NCI-H345 (cell line): ENCODE measurements at places on chromosomes 4 and X.
A peak's percentile ranks its signal among the peaks of the same experiment; 100 is the strongest.

DNA sequence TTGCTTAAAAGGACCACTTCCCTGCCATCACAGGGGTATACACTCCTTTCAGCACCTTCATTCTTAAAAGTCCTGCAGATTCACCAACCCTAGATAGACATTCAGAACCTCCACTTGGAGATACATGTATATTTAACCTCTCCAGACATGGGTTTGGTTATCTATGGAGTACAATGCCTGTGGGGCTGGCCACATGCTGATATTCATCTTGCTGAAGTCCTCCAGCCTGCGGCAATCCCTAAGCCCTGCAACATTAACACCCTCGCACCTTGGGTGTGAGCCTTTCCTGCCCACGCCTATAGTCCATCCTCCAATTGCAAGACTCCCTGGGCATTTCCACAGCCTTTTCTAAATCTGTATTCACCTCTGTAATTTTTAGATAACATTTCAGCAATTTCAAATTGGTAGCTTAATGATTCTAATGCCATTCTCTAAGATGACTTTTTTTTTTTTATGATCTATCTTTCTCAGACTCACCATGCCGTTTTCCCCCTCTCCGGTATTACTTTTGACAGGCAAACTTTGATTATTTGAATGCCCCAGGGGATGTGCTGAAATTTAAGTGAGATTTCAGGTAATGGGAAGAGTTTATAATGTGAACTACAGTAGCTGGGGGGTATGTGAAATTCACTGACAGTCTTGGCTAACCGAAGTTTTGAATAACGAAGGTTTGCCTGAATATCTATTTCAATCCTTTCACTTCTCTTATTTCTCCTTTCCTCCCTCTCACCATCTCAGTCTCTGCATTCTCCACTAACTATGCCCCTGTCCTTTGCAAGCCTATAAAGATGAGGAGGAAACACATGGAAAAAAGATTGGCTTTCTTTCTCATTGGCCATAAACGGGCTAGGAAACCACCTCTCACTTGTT lies 24.1 kb downstream of the CCDC149 start:
- no peak for DNase-seq

GRCh38 chrX:107775000-107775733 lies 420 bp downstream of the TSC22D3 start:
- DNase-seq, result no peak

GRCh38 chr4:93772858-93773257 lies 55.7 kb upstream of the ATOH1 start:
- no peak for DNase-seq

- DNase-seq, result no peak
Measured at GRCh38 chr4:3416821-3417221, 24.9 kb upstream of the HGFAC start.

GRCh38 chrX:16022580-16023200 lies 100.7 kb upstream of the GRPR start:
- DNase-seq, result no peak

DNA sequence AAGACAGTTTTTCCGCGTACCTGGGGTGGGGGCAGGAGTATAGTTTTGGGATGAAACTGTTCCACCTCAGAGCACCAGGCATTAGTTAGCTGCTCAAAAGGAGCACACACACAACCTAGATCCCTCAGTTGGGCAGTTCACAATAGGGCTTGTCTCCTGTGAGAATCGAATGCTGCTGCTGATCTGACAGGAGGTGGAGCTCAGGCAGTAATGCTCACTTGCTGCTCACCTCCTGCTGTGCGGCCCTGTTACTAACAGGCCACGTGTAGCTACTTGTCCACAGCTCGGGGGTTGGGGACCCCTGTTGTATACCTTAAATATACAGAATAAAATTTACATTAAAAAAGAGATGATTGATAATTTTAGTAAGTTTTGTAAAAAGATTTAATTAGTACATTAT lies 191.5 kb downstream of the SLC7A11 start:
- peak; percentile 39 for DNase-seq

DNA sequence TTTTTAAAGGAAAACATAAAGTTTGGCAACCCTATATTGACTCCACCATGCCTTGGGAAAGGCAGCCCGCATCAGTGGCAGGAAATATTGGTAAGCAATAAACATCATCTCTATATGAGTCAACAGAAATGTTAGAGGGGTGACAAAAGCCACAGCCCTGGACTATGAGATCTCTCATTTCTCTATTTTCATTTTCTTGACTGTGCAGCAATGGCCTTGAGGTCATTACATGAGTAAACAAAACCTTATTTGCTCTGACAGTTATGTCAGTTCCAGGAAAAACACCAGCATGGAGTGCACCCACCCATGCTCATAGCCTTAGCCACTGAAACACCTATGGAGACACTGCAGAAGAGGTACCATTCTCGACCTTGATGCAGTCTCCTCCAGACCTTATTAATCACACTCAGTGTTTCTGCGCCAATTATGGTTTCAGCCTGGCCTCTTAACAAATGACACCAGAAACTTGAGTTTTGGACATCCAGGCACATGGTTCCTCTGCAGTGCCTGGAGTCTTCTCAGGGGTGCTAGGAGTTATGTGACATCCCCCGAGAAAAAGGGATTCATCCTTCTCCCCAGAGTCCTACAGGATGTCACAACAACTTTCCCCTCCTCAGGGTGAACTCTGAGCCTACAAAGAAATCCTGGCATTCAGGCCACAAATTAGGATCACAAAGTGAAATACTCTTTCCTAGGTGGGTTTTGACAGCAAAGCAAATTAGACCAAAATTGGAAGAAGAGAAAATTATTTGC lies 16.0 kb upstream of the HPGD start:
- DNase-seq, result no peak

- no peak for DNase-seq
Measured at GRCh38 chrX:8672176-8672575, 59.8 kb downstream of the ANOS1 start.

DNA sequence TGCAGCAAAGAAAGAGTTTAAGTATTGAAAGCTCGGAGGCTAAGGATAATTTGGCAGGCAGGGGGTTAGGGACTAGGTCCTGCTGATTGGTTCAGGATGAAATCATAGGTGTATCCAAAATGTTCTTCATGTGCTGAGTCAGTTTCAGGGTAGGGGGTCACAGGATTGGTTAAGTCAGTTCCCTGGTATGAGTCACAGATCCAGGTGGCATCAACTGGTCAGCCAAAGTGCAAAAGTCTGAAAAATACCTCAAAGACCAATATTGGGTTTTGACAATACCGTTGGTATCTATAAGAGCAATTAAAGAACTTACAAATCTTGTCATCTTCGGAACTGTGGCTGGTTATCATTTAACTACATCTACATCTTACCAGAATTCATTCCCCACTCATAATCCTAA lies 25.6 kb upstream of the PRDM8 start:
- DNase-seq, result no peak

GRCh38 chr4:150367326-150367725 lies 214.6 kb upstream of the MAB21L2 start:
- DNase-seq, result no peak

DNA sequence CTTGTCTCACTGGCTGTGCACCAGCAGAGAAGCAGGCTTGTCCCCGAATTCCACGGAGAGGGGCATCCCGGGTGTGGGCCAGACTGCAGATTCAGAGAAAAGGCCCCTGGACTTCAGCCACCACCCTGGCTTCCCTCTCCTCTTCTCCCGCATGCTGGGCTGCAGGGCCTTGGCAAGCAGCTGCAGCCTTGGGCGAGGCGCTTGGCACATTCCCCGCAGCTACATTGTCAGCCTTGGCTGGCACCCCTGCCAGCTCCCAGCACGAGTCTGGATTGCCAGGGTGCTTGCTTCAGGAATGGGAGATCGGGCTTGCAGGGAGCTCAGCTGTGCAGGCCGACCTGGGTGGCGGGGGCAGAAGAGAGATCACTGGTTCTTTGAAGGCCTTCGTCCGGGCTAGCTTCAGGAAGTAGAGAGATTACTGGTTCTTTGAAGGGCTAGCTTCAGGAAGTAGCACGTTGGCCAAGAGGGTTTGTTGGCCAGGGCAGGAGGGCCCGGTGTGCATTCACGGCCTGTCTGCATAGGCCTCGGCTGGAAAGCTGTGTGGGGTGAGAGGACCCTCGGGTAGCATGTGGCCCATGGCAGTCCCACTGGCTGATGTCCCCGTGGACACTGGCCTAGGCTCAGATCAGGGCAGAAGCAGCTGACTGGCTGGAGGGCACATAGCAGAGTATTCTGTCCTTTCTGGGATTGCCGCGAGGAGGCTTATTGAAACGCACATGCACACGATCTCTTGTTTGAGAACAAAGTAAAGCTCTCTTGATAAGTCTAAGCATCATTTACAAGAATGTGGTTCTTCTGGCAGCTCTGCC lies 2.7 kb downstream of the ABCD1 start:
- peak; percentile 74 for DNase-seq

DNA sequence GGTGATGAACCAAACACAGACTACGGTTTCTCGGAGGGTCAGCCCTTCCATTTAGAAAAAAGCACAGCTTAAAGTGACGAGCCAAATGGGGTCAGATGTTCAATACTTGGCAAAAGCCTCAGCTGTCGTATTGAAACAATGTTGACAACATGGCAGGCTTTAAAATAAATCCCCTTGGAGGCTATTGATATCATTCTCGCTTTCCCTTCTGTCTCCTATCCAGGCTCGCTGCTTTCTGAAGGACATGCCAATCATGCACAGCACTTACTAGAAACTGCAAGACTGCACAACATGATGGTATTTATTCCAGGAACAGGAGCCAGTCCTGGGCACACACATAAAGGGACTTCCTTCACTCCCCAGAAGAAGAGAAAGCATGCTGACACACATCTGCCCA lies 137.9 kb downstream of the SLC7A11 start:
- no peak for DNase-seq

- no peak for DNase-seq
Measured at GRCh38 chr4:7968262-7968896, 28.7 kb upstream of the AFAP1 start.

DNA sequence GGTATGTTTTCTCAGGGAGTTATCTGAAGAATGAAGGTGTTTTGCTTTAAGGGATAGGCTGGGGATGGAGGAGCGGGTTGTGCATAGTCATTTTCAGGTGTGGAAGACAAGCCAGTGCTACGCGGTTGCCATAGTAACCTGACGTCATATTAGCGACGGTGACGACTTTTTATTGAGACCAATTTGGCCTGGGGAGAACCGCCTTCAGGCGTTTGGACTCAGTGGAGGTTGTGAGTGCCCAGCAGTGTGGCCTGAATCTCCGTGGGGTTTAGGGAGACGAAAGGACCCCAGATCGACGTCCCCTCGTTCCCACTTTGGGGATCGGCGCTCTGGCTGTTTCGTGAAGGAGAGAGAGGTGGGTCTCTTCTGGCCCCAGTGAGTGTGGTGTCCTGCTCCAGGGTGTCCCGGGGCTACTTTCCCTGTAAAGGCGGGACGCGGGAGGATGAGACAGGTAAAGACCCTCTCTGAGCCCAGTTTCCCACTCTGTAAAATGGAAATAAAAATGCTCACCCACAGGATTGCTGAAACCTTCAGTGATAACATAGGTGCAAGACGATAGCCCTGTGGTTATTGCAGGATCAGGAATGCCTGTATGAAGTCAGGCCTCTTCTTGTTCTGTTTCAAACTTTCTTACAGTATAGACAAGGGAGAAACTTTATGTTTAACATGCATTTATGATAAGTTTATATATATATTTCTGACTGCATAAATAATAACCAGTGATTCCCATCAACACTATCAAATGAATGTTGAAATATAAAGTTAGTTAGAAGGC lies 48.6 kb downstream of the GPRASP3 start:
- peak; percentile 88 for DNase-seq

- no peak for DNase-seq
Measured at GRCh38 chrX:55874807-55875206, 157.3 kb downstream of the RRAGB start.

DNA sequence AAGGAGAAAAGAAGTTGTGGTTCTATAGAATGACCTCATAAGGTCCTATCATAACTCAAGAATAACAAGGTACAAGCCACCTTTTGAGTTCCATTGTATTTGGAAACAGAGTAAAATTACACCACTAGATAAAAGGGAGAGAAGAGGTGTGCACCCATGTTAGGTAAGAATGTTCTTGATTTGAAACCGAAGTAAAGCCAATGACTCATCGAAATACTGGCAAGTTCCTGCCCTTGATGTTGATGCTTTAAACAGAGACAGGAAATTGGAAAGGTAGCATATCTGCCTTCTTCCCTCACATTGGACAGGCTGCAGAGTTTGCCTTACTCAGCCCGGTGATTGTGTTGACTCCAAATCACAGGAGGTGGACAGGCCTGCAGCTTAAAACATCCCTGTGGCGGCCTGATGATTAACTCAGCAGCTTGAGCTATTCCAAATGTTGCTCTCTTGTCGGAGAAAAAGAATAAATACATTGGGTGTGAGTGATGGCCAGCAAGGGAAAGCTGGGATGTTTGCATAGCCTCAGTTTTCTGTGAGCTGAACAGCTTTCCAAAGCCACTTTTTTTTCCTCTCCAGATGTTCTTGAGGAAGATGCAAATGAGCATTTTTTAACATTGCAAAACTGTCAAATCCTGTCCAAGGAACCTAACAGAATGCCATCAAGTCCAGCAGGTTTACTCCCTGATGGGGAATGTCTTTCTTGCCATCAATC lies 321.1 kb downstream of the NKX6-1 start:
- DNase-seq, result no peak

GRCh38 chr4:180434131-180434895 lies 1808.9 kb upstream of the TENM3 start:
- DNase-seq, result no peak

GRCh38 chr4:91488946-91489345 lies 814.8 kb upstream of the GRID2 start:
- no peak for DNase-seq

DNA sequence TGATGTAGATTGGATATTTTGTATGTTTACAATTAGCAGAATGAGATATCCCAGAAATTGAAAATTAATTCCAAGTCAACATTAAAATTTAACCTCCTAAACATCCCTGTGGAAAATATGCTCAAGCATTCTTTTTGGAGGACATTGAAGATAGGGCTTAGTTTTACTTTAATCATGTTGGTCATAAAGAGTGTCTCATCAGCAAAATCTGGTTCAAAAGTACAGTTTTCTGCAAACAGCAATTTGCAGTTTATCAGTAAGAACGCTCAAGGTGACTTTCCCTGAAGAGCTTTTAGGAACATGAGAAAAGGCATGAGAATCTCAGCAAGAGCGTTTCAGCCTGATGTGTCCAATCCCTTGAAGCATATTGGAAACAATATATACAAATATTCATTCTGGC lies 889.8 kb downstream of the CENPC start:
- no peak for DNase-seq

- DNase-seq, result no peak
Measured at GRCh38 chrX:39891781-39892180, 206.0 kb downstream of the BCOR start.

- DNase-seq, result no peak
Measured at GRCh38 chr4:116400480-116400879, 684.9 kb downstream of the TRAM1L1 start.

DNA sequence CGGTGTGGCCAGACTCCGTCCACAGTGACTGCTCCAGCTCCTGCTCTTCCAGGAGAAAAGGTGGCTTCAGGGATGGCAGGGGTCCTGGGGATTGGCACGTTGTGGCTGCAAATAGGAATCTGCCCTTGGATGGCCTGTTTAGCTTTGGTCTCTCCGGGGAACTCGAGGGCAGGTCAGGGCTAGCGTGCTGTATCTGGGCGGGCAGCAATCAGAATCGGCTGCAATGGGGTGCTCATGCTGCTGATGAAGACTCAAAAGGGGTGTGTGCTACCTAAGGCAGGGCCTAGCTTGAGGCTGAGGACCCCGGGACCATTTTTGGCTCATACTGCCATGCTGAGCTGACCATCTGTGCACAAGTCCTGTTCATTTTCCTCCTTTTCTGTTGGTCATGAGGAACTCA lies 51.3 kb downstream of the RGS12 start:
- no peak for DNase-seq
